IPS DF 6.9 (cell line): ENCODE measurements at places on chromosomes 2 and 18.
A peak's percentile ranks its signal among the peaks of the same experiment; 100 is the strongest.

GRCh38 chr2:47907039-47907781, 912 bp upstream of the FBXO11 start:
- no peak for DNase-seq

- DNase-seq, result no peak
Measured at GRCh38 chr18:10454681-10455557, 484 bp downstream of the APCDD1 start.

DNA sequence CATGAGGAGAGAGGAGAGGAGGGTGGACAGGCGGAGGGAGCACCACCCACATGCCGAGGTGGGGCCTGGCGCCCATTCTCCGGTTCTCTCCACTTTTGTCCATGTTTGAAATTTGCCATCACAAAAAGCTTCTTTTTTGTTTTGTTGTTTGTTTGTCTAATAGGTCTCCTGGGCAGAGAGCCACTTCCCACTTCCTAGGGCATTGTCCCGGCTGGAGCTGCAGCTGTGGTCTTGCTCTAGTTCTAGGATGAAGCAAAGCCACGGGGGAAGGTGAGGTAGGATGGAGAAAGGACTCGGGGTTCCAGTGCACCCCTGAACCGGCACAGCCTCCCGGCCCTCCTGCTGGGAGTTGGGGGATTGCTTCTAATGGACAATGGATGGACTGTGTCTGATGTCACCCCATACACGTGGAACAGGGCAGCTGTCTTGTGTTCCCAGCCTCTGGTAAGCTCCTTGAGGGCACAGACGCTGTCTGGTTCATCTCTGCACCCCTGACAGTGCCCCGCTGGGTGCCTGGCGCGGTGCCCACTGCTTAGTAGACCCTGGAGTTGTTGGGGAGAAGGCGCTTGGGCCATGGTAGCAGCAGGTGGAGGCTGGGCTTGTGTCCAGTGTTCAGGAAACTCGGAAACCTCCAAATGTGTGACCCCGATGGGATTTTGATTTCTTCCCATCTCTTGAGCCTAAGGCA, 278.4 kb downstream of the NDUFA10 start:
- no peak for DNase-seq

- DNase-seq, result peak; percentile 55
Measured at GRCh38 chr2:120343433-120344105, 2.4 kb upstream of the INHBB start.

- DNase-seq, result no peak
Measured at GRCh38 chr2:239929504-239929903, 95.6 kb downstream of the NDUFA10 start.

GRCh38 chr18:32634876-32635431, 137.9 kb downstream of the KLHL14 start:
- no peak for DNase-seq

DNA sequence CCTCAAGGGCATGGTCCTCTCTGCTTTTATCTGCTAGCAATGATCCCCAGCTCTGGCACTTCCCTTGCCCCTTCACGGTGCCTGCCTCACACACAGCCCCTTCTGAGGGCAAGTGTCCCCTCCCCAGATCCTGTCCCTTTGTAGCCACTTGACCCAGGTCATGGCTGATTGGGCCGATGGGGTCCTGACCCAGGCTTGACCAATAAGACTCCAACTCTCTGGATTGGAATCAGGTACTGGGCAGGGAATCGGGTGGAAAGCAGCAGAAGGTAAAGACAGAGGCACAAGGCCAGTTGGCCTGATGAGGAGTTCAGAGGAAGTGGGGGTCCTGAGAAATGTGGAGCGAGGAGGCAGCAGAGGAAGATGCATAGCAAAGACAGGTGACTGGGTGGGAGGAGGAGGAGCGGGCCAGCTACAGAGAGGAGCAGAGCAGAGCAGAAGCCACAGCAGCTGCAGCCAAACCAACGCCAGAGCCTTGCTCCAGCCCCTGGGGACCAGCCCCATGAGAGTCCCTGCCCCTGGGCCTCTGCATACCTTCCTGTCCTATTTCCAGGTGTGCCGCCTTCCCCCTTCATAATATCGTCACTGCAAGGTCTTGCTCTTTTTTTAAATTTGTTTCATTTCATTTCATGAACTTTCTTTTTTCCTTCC, 39.1 kb downstream of the CAPN13 start:
- no peak for DNase-seq

DNA sequence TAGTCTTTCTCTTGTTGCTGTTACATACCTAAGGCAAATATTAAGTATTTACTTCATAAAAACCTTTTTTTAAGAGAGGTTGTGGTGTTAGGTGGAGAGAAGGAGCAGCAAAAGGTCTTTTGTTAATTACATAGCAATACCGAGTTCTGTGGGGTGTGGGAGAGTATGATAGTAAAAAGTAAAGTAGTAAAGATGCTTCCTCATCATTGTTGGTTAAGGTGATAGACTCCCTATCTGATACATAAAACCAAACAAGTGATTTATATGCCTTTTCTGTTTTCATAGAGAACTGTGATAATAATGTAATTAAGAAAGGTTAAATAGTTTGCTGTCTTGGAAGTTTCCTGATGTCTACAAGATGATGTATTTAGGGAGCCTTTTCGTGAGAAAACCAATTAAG, 75.4 kb downstream of the EML4 start:
- DNase-seq, result no peak

DNA sequence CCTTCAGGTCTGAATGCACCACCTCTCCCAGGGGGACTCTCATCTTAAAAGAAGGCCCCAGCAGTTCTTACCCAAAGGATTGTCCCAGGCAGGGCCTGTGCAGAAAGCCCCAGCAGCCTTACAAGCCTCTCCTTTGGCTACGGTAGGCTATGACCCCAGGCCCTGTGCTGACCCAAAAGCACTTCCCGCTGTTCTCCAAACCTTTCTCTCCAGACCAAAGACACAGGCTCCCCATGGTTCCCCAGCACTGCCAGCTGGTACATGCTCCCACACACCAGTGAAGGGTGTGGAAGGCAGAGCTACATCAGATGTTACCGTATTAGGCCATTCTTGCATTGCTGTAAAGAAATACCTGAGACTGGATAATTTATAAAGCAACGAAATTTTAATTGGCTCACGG, 35.4 kb downstream of the LBH start:
- no peak for DNase-seq

- no peak for DNase-seq
Measured at GRCh38 chr18:51498085-51498855, 300.8 kb upstream of the MEX3C start.

DNA sequence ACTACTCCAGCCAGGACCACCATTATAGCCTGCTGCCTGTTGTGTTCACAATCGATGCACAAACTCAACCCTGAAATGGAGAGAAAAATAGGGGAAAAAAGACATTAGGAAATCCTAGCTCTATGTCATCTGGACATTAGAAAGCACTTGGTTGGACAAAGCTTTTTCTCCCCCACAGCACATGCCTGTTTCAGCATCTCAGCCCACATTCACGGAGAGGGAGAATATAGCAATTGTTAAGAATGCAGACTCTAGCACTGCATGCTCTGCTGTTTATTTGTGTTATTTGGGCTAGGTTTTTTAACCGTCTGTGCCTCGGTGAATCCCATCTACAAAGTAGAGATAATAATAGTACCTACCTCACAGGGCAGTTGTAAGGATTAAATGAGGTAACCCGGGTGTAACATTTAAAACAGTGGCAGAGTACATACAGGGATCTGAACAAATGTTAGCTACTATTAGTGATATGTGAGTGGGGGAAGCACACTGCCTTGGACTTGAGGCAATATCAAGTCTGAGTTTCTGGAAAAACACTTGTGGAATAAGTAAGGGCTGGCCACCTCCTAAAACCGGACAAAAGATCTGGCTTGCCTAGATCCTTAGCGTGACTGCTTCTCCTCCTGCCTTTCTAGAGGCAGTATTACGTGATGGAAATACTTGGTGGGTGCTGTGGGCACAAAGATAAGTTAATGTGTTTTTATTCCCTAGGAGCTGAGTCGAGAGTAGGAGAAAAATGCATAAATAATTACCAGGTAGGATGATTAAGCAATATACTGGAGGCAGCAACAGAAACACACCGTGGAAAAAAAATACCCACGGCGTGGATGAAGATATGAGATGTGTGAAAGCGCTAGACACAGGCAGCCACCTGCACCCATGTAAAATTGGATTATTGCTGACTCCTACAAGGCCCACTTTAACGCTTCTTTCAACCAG, 1.0 kb upstream of the PPP1CB start:
- no peak for DNase-seq

DNA sequence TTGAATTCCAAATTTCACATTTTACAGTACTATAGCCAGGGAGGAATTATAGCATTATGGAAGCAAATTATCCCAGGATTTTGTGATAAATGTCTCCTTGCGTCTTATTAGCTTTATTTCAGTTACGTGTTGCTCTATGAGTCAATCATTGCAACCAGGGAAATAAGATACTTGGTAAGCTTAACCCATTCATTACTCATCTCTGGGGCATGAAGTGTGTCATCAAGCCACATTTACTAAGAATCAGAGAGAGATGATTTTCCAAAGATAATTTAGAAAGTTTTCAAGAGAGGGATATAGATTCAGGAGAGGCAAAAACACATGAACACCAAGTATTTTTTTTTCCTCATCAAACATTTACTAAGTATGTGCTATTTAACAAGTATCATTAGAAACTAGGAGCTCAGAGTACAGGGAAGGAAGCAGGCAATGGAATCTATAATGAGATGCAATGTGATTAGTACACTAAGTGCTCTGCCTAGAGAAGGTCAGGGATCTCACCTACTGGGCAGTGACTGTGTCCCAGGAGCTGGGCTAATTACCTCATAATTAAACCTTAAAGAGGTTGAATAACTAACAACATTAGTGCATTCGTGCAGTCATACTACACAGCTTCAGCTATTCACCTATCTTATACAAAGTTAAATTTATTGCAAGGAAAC, 217.8 kb upstream of the NXPH2 start:
- DNase-seq, result no peak

DNA sequence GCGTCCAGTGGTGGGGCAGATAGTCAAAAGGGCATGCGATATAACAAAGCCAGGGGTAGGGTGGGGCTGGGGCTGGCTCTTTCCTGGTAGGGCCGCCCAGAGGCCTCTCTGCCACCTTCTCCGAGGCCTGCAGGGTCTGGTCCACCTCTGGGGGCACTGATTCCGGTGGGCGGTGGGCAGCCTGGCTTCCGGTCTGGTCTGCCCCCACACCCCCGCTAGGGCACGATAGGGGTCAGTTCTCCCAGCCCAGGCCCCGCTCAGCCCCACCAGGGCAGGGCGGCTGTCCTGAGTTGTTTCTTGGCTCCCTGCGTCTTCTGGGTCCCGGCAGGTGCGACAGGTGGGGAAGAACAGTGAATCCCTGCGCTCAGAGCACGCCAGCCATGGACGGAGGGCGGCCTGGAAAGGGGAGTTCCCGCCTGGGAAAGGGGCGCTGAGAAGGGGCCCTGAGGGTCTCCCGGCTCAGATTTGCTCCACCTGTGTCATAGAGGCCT, 707 bp upstream of the ERFE start:
- DNase-seq, result no peak

- DNase-seq, result no peak
Measured at GRCh38 chr2:128714285-128714684, 395.6 kb upstream of the HS6ST1 start.

- no peak for DNase-seq
Measured at GRCh38 chr2:62180975-62181374, 14.9 kb upstream of the B3GNT2 start.

DNA sequence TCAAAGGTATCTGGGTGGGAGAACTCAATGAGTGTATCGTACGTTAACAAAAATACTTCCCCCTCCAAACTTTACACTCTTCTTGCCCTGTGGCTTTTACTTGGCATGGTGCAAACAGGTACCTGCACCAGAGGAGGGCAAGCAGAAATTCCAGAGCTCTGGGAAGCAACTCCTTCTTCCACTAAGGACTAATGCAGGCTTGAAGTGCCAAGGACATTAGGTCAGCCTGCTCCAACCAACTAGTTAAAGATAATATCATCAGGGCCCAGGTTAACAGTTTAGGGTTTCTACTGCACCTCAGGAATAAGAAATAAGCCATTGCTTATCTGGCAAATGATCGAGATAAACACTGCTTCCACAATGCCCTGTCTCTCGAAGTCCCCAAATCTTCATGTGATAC, 70.4 kb downstream of the LRPPRC start:
- DNase-seq, result no peak

- no peak for DNase-seq
Measured at GRCh38 chr2:35973132-35973736, 382.3 kb upstream of the CRIM1 start.

- no peak for DNase-seq
Measured at GRCh38 chr2:206443735-206444527, 599 bp downstream of the ADAM23 start.

GRCh38 chr2:134976074-134976702, 57.6 kb downstream of the CCNT2 start:
- no peak for DNase-seq

- no peak for DNase-seq
Measured at GRCh38 chr2:115484983-115485382, 1042.5 kb downstream of the DPP10 start.

DNA sequence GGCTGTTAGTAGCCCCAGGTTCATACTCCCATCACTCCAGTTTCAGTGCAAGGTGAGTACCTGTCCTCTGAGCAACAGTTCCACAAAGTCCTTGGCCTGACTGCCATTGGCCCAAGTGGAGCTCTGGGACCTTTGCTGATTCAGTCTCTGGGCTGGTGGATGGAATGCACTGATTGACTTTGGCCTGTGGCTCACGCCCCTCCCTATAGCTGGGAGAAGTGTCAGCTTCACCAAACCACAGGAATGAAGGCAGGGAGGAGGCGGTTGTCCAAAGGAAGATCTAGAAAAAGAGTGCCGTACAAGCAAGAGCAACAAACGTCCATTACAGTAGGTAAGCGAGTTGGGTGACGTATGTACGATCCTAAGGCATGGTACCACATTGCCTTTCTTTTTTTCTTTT, 34.0 kb downstream of the QPCT start:
- no peak for DNase-seq

GRCh38 chr2:30661173-30662107, 145.8 kb downstream of the CAPN13 start:
- no peak for DNase-seq

- no peak for DNase-seq
Measured at GRCh38 chr2:1539973-1540372, 126.7 kb downstream of the TPO start.

DNA sequence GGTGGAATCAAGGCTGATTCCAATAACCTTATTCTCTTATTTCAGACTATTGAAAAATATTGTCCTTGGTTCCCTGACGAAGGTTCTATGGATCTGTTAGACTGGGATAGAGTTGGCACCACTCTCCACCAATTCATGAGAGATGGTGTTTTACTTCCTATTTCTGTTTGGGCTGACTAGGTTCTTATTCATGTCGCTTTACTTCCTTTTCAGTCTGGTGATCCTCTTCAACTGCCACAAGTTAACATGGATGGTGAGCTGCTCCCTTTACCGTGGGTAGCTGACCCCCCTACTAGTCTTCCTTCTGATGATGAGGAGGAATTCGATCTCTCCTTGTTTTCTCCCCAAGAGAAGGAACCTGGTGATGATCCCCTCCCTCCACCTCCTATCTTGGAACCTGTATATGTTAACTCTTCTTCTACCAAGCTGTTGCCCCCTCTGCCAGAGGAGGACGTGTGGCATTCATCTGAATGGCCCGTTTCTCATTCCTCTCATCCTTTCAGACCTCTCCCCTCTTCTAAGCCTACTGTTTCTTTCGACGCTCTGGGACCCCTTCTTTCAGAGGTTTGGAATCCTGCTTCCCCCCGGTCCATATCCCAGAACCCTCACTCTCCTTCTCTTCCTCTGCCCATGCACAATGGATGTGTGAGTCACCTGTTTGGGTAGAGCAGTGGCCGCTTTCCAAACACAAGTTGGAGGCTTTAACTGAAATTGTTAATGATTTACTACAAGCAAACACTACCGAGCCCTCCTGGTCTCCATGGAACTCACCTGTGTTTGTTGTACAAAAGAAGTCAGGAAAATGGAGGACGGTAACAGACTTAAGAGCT, 13.5 kb upstream of the CNOT11 start:
- no peak for DNase-seq
